ENCODE measurements at places on chromosomes 6 and 20. TPM values are rescaled to one million over a fixed set of nuclear protein-coding genes. Genes with fewer than 3 reads are reported as not detected.

Gene TFEB
- total RNA-seq: 7.0 TPM

Gene LAMA5
- total RNA-seq: 154 TPM

Gene SLC17A2
- not detected for total RNA-seq

Gene TAAR9
- total RNA-seq: not detected

Gene PRPH2
- total RNA-seq: 0.97 TPM

Gene SLC35F1
- total RNA-seq: under 0.01 TPM

Gene PRL
- total RNA-seq: not detected

Gene C20orf141
- not detected for total RNA-seq

Gene NRN1
- total RNA-seq: not detected

Gene PRPF6
- total RNA-seq: 36.8 TPM

Gene ATXN1
- total RNA-seq: 16.1 TPM

Gene LRRN4
- not detected for total RNA-seq

Gene SMPDL3A
- 7.4 TPM for total RNA-seq

Gene HCRTR2
- not detected for total RNA-seq

Gene SIRPB2
- total RNA-seq: not detected

Gene CDH26
- 0.32 TPM for total RNA-seq

Gene HSPA1B
- 61.4 TPM for total RNA-seq

Gene ADGRF4
- total RNA-seq: 0.16 TPM

Gene MLN
- total RNA-seq: not detected

Measured in cardiac atrium fibroblast (primary cell).